ENCODE measurements at places on chromosomes 12 and 14.
A peak's percentile ranks its signal among the peaks of the same experiment; 100 is the strongest.

DNA sequence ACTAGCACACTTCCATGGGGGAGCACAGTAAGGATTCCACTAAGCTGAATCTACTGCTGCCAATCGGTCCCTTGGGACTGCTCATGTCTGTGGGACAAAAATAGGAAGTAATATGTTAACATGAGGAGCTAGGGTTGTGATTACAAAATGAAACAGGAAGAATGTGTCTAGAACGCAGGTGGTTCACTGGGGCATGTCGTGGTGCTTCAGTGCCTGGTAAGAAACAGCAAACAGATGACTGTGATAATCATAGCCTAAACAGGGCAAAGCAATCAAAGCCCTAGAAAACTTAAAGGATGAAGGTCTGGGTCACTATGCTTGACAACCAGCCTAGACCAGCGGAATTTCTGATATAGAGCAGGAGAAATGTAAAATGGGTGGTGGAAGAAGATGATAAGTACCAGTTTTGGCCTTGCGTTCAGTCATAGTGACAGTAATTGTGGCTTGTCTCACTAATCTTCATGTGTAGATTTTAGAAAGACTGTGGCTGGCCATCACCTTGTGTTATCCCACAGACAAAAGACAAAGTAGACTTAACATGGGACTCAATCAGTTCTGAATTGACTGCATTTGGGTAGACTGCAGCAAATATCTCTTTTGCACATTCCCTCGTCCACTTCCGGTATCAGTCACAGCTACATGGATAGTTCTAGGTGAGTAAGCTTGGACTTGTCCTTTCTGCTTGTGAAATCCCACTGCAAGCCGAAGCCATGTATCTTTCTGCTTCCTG, 51.4 kb downstream of the WASHC3 start:
- DNase-seq: no peak

DNA sequence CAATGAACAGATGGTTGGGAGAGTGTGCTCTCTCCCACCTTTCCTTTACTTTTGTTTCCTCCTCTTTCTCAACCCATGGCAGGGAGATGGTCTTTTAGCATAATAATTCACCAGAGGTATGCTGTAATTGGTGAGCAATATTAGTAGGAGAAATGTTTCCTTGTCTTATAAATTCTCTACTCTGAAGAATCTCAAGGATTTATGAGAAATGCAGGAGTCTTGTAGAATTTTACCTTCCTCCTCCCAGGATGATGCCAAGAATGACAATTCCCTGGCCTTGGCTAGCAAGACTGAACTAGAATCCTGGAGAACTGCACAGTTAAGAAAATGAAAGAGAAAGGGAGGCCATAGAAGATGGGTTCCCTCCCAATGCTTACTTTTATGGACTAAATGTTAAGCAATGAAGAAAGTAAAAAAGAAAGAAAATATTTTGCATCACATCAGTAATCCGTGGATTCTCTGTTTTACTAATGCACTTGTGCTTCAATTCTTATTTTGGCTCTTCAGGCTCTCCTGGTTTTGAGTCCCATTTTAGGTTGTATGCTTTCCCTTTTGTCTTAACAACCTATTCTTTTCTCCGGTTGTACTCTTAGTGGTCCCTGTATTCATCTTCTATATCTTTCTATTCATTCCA, 192.9 kb upstream of the GARIN6 start:
- no peak for DNase-seq

GRCh38 chr12:96026331-96026730, 9.1 kb downstream of the LTA4H start:
- DNase-seq: no peak

GRCh38 chr12:95371571-95371970, 102.4 kb upstream of the METAP2 start:
- DNase-seq: no peak

GRCh38 chr14:21056520-21057163, 980 bp upstream of the RNASE8 start:
- peak; percentile 57 for DNase-seq

DNA sequence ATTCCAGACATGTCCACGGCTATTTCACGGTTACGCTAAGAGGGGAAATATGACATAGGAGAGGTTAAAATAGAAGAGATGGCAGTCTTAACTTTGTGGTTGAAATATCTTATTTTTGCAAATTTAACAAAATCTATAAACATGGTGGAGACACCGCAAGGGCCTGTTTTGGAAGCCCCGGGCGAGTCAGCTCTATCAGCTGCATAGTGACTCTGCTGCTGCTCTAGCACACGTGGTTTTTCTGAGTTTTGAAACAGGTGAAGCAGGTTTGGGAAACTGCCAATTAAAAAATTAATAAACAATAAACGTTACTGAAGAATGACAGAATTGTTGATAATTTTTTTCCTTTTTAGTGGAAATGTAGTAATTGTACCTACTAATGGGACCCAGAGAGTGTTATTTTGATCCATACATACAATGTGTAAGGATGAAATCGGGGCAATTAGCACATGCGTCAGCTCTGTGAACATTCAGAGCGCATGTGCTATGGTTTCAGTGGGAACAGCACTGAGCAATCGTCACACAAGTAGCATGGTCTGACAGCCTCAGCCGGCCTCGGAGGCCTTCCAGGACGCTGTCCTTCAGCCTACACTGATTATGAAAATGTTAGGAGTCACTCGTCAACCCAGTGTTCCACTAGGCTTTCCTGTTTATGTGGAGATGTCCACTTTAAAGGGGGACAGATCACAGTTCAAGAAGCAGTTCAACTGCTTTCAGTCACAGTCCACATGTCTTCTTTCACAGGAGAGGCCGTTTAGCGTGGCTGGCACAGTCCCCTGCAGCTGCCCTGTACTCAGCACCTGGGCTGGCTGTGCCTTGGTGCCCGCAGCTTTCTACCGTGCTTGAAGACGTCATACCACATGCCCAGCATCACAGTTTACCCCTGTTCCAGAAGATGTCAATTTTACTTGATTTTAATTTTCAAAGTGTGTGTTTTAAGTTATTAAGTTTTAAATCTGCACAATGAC, 51.8 kb downstream of the MOK start:
- DNase-seq: no peak

DNA sequence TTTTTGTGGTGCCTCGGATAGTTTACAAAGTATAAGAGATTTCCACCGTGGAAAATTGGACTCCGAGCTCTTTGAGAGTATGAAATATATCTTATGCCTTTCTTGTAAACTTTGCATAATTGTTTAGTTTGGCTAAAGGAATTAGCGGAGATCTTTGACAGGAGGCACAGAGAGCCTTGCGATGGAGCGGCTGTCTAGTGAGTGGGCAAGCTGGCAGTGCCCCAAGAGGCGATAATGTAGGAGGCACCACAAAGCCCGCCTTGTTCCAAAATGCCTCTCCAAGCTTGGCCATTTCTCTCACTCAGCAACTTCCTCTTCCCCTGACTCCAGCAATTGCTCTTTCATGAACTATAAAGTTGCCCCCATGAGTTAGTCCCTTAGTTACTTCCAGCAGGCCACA, 270.1 kb upstream of the PRICKLE1 start:
- no peak for DNase-seq

- DNase-seq: no peak
These were observed 226.1 kb upstream of the RTL1 start for GRCh38 chr14:101129521-101130167.

DNA sequence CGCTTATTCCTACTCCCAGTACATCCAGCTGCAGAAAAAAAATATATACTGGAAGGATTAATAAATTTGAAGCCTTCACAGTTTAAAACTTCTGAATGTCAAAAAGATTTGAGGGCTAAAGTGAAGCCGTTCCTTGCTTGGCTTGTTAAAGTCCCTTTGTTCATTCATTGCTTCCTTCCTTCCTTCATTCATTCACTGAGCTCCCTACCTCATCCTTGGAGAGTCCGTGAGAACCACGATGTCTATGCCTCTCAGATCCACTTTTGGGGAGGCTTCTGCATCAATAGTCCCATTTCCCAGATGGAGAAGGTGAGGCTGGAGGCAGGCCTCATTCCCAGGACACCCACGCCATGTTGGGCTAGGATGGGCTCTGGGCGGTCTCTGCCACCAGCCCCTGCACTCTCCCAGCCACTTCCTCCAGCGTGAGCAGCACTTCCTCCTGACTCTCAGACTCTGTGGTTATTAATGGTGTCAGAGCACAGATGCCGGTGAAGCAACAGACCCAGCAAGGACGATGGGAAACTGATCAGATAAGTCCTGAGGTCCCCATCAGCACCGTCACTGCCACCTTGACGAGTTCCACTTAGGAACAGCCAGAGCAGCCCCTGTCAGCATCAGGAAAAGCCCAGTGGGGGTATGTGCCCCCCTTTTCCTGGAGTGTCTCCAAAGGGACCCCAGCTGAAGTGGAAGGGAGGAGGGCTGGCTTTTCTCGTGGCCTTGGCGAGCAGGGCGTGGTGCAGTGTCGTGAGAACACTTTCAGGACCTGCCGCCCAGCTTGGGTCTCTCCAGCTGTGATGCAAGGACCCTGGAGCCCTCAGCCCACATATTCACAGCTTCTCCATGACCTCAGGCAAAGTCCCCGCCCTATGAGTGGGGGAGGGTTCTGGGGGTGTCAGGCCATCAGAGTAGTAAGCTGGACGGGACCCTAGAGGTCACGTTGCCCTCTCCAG, 21.2 kb downstream of the ASB2 start:
- no peak for DNase-seq
